ENCODE measurements at places on chromosomes 6 and 20.

DNA sequence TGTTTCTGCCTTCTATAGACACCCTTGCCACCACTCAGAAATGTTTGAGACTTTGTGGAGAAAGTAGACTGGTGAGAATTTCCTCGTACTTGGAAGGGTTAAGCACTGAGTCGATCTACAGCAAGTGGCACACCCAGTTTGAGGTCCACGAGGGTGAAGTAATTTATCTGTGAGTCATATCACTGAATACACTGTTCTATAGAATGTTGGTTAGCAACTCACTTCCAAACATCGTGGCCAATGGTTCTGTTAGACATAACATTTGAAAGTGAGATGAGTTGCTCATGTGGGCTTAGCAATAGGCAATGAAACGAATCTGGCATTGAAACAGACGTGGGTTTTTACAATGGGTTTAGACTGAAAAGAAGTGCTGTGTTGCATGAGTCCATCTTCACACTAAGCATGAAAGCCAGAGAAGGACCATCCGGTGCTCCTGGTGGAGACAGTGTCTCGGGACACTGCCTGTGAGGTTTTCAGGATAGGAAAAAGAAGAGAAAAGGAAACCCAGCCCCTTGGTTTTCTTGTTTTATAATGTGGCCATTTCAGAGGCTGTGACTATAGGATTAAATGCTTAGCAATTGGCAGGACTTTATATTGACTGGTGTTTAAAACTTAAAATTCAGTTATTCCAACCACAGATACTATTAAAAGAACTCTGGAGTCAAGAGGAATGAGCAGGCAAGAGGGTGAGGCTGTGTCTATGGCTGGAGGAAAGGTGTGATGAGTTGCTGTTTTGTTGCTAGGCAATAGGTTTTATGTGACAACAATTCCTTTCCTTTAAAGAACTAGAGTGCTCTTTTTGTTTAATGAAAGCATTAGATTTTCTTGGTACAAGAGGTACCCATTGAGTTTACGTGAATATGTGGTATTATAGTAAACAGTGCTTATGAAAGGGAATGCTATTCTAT lies 31.0 kb upstream of the EZR start:
- DNase-seq, result peak; percentile 39

DNA sequence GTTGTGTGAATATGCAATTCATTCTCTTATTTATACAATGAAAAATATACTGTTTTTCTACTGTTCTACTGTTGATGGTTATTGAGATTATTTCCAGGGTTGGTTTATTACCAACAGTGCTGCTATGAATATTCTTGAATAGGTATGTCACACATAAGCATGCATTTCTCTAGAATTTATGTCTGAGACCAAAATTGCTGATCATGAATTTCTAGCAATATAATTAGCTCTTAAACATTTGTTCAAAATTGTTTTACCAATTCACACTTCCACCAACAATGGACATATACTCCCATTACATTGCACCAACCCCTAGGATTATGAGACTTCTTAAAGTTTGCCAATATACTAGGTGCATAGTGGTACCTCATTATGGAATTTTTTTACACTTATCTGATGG lies 164.1 kb upstream of the KCNQ5 start:
- no peak for DNase-seq

- DNase-seq, result peak; percentile 99
Measured at GRCh38 chr6:30719791-30720737, at the start of gene TUBB. Gene TUBB, plus strand, starts transcription at chr6:30720352. Its CDS starts 155 bp downstream, at chr6:30720507.

- DNase-seq, result no peak
Measured at GRCh38 chr6:118665011-118665410, 13.6 kb upstream of the CEP85L start.

GRCh38 chr6:46323312-46323965 lies 152.7 kb upstream of the ENPP5 start:
- no peak for DNase-seq

- DNase-seq, result no peak
Measured at GRCh38 chr6:137637121-137637520, 142.9 kb upstream of the OLIG3 start.

DNA sequence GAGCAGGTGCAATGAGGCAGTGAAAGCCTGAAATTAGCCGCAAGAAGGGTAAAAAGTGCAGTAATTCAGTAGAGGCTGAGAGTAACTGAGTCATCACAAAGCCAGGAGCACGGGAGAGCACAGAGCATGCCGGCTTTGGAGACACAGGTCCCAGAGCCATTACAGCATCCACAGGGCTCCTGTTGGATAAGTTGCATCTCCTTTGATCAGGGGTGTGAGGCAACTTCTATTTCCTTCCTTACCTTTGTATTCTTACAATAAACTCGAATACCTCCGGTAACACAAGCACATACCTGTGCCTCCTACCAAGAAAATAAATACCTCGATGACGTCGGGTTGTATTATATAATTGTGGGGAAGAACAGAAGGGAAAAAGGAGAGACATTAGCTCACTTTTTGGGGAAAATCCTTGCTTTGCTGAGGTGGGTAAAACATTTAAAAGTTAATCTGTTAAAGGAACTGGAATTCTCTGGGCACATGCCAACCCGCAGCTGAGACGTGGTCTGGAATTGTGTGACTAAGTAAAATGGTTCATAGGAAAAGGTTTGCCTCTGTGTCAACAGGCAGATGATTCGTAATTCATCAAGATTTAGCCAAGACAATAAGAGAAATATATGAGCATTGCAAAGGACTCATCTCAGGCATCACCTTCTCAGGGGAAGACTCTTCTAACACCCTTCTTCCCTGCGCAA lies 360.7 kb upstream of the ZFP64 start:
- no peak for DNase-seq

DNA sequence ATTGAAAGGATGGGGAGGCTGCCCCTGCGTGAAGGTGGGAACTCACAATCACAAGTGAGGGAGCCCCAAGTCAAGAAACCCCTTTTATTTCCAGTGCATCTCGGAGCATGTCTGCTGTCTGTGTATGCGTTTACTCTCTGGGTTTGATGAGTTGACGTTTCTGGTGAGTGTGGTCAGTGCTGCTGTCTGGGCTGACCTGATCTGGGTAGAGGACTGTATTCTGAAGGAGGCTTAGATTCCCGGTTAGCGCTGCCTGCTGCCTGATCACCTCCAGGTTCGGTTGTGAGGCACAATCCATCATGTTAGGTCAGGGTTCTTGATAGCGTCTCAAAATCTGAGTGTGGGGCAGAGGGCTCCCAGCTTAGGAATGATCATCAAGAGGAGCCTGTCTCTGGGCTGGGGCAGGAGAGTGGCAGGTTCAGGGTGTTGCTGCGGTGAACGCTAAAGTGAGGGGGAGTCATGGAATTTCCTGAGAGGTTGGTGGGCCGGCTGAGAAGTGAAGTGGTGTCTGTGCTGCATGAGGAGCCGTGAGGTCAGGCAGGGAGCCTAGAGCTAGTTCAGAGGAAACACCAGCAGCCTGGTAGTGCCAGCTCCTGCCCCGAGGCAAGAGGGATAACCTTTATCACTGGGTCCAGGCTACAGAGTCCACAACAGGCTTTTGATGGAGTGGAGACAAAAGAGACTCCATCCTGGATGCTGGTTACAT lies 225.3 kb upstream of the CST7 start:
- no peak for DNase-seq

DNA sequence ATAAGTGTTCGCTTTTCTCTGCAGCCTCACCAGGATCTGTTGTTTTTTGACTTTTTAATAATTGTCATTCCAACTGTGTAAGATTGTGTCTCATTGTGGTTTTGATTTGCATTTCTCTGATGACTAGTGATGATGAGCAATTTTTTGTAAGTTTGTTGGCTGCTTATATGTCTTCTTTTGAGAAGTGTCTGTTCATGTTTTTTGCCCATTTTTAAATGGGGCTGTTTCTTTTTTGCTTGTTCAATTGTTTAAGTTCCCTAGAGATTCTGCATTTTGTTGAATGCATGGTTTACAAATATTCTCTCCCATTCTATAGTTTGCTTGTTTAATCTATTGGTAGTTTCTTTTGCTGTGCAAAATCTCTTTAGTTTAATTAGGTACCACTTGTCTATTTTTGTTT lies 295.9 kb downstream of the PACRG start:
- DNase-seq, result no peak

GRCh38 chr20:63490416-63490815 lies 8.5 kb downstream of the EEF1A2 start:
- no peak for DNase-seq

DNA sequence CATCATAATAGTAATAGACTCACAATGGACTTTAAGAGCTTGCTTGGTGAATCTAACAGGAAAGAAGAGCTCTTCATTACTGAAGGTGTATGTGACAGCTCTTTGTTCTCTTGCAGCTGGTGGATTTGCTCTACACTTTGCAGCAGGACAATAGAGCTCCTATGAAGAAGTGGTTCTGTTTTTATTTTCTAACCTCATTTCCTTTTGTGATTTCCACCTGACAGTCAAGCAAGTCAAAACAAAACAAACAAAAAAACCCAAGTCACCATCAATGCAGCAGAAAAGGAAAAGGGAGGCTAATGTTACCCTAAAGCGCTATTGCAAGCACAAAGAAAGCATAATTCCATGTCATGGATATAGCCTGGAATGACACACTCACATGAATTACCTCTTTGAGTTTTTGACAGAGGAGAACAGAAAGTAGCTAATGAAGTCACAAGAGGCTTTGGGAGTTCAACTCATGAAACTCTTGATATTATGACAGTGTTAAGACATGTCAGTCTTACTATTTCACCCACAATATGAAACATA lies 1188.1 kb downstream of the EPHA7 start:
- peak; percentile 97 for DNase-seq

DNA sequence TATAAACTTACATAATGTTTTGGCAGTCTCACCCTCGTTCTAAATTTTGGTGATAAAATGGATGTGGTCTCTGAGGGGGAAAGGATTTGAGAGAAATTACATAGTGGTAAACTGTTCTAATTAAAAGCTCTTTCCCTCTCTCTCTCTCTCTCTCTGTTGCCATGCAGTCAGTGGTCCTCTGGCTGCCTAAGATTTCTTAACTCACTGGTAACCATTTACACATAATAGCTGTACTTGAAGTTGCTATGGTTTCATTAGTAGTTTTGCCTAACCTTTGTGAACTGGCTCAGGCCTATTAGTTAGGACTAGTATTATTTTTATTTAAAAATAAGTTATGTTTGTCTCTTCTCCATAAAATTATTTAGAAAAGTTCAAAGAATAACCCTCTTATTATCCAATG lies 42.0 kb downstream of the MAPK14 start:
- no peak for DNase-seq

All from NCI-H345 (cell line).